Stimulated activated CD4-positive, alpha-beta T cell treated with anti-CD3 and anti-CD28 coated beads, Interleukin-12 subunit alpha, Interleukin-12 subunit beta, amount 100 ng/mL, for 24 hours (primary cell): ENCODE measurements at places on chromosomes 11 and 22.
A peak's percentile ranks its signal among the peaks of the same experiment; 100 is the strongest.

- DNase-seq, result no peak
Measured at GRCh38 chr11:46469926-46470325, 78.3 kb upstream of the CHRM4 start.

DNA sequence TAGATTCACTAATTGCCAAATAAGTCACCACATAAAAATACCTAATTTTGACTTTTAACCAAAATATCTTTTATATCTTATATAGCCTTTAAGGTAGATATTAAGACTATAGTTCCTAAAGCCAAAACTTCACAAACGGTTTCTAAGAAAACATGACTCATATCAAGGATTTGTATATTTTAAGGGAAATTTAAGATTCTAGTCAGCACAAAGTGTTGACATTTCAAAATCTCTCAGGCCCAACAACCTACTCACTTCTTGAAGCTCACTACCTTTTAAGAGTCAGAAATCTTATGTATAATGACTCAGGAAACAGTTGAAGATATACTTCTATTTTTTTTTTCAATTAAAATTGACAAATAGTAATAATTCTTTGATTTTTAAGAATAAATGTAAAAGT, 221.9 kb downstream of the SBF2 start:
- DNase-seq, result no peak

- DNase-seq, result no peak
Measured at GRCh38 chr22:40679964-40680818, 907 bp downstream of the MCHR1 start.

GRCh38 chr22:40396882-40397281, 26.5 kb downstream of the SGSM3 start:
- no peak for DNase-seq

DNA sequence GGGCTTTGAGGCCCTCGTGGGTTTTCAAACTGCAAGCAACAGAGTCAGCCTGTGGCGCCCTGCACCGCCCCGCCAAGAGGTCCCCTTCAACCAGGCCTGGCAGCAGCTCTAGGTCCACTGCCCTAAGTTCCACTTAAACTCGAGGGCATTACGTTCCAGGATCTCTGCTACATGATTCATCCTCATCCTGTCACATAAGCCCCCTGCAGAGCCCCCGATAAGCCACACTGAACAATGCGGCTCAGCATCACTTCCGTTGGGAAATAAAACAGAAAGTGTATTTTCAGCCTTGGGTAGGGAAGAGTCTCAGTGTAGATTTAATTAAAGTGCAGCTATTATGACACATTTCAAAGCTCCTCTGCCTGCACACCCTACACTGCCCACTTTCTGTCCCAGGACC, 24.6 kb downstream of the SULT4A1 start:
- no peak for DNase-seq

DNA sequence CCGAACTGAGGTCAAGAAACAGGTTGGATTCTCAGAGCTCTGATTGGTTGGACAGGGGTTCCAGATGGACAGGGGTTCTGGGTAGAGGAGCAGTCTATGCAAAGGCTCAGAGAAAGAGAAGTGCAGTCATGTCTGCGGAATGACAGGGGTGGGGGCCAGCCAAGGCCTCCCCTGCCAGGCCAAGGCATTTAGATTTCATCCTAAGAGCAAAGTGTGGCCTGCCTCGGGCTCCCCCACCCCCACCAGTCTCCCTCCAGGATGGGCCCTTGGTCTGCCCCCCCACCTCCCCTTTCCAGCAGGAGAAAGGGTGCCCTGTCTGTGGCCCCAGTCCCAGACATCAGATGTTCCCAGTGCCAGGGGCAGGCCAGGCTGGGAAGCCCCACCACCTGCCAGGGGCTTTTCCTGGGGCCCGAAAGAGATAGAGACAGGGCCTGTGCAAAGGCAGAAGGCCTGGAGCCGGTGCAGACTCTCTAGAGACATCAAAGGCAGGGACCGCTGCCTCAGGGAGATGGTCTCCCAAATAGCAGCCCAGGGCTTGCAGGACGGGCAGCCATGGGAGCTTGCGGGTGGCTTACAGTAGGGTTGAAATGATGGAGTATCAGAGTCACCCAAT, 9.4 kb downstream of the SUSD2 start:
- no peak for DNase-seq

DNA sequence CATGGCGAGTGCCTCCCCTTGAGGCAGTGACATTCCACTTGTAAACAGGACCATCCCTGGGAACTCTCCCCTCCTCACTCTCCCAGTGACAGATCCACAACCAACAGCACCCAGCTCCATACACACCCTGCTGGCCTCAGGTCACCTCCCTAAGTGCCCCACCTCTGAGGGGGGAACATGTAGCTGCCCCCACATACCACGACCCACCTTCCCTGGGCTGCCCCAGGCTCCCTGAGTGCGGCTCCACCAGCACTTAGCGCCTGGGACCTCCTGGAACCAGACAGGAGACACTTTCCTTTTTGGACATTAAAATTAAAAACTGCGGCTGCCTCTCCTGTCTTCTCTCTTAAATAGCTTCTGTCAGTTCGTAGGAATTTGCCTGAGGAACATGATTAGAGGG, 1140.1 kb downstream of the BRD1 start:
- DNase-seq, result no peak

DNA sequence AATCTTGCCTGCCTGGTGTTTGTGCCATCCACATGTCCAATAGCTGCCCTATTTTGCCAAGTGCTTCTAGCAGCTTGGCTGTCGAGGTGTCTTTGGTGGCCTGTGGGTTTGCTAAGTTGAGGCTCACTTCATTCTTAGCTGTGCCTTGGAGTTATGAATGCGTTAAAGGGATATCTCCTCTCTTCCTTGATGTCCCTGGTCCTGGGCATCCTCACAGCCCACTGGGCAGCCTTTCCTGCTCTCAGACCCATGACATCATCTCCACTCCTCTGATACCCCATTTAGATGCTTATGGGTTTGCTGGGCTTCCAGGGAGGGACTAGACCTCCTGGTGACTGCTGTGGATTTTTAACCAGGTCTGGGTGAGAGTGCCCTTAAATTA, 1.3 kb downstream of the LDLRAD3 start:
- no peak for DNase-seq

DNA sequence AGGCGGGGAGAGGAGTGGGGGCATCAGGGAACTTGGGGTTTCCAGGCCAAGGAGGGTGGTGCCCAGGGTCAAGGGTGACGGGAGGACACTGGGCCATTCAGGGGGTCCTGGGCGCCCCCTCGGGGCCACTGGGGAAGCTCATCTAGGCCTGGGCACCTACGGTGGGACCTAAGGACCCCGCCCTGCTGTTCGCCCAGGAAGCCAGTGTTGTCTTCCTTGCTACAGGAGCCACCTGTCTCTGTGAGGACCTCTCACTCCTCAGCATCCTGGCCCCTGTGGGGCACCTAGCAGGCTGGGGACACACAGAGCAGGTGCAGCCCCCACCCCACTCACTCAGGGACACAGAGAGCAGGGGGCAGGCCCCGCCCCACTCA, 191.6 kb downstream of the IGLL1 start:
- DNase-seq, result no peak

DNA sequence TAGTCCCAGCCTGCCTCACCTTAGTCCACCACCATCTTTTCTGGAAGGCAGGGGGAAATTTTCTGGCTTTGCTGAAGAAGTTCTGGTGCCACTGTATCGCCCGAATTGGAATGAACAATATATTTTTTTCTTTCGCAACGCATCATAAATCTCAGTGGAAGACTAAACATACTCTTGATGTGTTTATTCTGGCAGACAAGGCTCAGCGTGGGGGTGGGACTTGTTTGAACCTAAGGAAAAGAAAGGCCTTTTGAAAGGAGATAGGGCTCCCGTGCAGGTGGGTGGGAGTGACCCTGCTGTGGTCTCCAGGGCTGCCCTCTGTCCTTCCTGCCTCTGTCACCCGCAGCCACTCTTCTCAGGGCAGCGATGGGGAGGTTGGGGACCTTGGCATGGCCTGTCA, 42.5 kb downstream of the CD82 start:
- no peak for DNase-seq

GRCh38 chr11:69654660-69655478, 13.9 kb downstream of the CCND1 start:
- no peak for DNase-seq

GRCh38 chr11:26599425-26599824, 27.4 kb upstream of the MUC15 start:
- DNase-seq, result no peak

DNA sequence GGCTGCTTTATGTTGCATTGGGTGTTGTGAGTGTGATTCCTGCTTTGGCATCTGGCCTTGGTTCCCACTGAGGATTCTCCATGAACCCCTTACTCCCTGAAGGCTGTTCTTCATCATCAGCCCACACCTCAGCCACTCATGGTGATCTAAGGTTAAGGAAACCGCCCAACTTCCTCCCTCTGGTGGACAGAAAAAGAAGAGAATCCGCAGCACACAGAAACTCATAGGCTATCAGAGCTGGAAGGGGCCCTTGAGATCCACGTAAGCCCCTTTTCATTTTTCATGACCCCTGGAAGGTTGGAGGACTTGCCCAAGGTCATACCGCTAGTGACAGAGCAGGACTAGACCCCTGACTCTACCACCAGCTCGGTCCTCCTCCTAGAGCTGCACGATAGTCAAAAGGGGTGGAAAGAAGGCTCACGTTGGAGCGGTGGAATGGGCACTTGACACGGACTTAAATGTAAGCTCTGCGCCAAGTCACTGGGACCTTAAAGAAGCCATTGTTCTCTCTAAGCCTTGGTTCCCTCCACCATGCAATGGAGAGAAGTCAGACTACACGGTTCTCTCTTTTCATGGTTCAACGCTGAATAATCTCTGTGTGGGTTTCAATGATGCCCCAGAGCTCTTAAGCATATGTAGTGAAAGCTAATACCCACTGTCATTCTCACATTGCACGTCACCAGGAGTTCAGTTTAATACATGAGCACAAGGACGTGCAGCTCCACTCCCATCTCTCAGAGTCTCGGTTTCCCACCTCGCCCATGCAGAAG, 83.6 kb upstream of the CRTAM start:
- no peak for DNase-seq

DNA sequence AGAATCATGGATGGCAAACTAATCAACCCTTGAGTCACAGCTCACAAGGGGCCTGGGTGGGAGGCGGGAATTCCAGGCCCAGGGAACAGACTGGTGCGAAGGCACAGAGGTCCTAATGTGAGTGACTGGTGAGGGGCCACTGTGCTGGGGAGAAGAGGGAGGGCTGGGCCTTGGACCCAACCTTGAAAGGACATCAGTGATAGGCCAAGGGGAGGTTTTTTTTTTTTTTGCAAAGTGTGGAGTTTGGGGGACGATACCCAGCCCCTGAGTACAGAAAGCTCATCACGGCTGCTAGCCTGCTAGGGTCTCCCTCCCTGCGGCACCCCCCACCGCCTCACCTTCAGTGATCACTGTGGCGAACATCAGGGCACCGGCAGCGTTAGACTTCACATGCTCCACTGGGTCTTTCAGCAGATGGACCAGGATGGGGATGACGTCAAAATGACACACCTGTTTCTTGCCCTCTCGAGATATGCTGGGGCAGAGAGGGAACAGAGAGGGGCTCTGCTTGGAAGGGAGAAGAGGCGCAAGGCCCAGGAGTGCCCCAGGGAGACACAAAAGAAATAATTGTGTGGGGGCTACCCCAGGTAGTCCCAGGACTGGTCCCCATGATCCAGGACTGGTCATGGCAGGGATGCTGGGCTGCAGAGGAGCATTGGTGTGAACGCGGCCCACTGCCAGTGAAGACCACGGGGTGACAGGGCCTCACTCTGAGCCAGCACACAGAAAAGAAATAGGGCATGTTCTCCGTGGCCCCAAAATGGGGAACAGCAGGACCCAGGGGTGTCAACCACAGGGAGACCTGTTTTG, 8.6 kb upstream of the GNAZ start:
- DNase-seq, result no peak

DNA sequence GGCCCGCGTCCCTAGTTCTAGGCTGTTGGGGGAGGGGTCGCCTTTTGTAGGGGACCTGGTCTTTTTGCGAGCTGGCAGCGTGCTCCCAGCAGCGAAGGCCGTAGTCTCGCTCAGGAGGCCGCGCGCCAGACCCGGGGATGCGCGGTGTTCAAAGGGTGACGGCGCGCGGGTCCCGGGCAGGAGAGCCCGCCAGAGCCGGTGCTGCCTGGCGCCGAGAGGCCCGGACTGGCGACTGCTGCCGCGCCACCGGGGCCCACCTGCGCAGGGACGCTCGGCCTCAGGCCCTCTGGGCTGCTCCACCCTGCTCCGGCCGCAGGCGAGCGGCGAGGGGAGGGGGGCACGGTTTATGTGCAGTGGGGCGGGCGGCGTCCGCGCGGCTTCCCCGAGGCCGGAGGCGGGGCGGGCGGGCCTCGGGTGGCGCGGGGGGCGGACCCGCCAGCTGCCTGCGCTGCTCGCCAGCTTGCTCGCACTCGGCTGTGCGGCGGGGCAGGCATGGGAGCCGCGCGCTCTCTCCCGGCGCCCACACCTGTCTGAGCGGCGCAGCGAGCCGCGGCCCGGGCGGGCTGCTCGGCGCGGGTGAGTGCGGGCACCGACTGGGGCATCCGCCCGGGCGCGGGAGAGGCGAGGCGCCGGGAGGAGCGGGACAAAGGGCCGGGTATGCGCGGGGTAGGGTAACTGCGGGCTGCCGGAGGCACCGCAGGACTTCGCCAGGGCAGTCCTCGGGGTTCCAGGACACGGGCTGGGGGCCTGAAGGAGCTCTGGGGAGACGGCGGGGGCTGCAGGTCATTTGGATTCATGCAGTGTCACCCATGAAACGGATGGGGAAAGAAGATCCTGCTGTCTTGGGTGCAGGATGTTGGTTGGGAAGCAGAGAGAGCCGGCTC, at the start of gene PRSS23:
TSS of gene PRSS23 (plus strand) at position 467 of the 884 bp plus-strand sequence. CDS start 7,102 bp downstream, outside the sequence.
- peak; percentile 19 for DNase-seq

DNA sequence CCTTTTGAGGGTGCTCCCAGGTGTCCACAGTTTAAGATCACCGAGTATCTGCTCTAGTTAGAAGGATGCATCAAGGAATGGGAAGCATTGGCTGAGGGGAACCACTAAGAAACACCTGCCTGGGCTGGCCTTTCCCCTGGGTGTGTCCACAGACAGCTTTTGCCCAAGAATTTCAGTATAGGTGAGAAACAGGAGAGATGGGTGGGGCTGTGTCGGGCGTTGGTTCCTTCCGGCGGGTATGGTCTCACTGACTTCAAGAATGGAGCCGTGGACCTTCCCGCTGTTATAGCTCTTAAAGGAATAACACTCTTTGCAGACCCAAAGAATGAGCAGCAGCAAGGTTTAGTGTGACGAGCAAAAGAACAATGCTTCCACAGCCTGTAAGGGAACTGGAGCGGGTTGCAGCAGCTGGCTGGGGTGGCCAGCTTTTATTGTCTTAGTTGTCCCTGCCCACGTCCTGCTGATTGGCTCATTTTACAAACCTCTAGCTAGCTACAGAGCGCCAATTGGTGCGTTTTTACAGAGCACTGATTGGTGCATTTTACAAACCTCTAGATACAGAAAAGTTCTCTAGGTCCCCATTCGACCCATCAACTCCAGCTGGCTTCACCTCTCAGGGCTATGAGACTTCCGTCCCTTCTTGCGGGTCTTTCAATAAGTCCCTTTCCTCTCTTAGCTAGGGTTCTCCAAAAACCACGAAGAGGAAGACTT, 2.4 kb downstream of the FADS1 start:
- no peak for DNase-seq
